ENCODE measurements at places on chromosomes 11 and 22. TPM values are rescaled to one million over a fixed set of nuclear protein-coding genes. Genes with fewer than 3 reads are reported as not detected.

The ENTHD1 gene
- total RNA-seq, result not detected

The ARCN1 gene
- total RNA-seq, result 215 TPM

The CASP5 gene
- total RNA-seq, result not detected

The SAMM50 gene
- 95.8 TPM for total RNA-seq

The PHOX2A gene
- not detected for total RNA-seq

The GPR83 gene
- 0.10 TPM for total RNA-seq

The TIMM10 gene
- 82.2 TPM for total RNA-seq

The ISX gene
- total RNA-seq, result 3.0 TPM

The GAL3ST1 gene
- 1.8 TPM for total RNA-seq

The KREMEN1 gene
- total RNA-seq, result 10.2 TPM

The OR52I1 gene
- total RNA-seq, result not detected

The OR51F2 gene
- total RNA-seq, result not detected

The CBY1 gene
- total RNA-seq, result 28.8 TPM

The MS4A4A gene
- not detected for total RNA-seq

The MTFP1 gene
- total RNA-seq, result 40.3 TPM
